ENCODE measurements at places on chromosomes 1 and 21.

- no peak for DNase-seq
Measured at GRCh38 chr1:236880209-236880608, 85.1 kb downstream of the MTR start.

DNA sequence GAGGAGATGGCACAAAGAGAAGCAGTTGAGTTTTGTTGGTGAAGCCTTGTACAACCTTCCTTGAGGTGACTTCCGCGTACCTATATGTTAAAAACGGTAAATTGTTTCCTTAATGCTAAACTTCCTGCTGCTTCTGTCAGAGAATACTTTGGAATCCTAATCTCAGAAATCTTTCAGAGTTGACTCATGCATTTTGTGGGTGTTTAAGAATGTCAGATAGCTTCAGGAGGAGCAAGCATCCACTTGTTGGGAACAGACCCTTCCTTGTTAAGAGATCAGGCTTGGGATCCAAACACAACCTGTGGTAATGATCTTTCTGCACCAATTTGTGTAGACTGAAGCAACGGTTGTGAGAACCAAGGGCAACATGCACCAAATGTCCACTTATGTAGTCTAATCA lies 29.5 kb downstream of the AK4 start:
- peak; percentile 60 for DNase-seq

- no peak for DNase-seq
Measured at GRCh38 chr21:45001134-45002095, 61.6 kb downstream of the SLX9 start.

- no peak for DNase-seq
Measured at GRCh38 chr1:65279070-65279779, 30.1 kb upstream of the DNAJC6 start.

DNA sequence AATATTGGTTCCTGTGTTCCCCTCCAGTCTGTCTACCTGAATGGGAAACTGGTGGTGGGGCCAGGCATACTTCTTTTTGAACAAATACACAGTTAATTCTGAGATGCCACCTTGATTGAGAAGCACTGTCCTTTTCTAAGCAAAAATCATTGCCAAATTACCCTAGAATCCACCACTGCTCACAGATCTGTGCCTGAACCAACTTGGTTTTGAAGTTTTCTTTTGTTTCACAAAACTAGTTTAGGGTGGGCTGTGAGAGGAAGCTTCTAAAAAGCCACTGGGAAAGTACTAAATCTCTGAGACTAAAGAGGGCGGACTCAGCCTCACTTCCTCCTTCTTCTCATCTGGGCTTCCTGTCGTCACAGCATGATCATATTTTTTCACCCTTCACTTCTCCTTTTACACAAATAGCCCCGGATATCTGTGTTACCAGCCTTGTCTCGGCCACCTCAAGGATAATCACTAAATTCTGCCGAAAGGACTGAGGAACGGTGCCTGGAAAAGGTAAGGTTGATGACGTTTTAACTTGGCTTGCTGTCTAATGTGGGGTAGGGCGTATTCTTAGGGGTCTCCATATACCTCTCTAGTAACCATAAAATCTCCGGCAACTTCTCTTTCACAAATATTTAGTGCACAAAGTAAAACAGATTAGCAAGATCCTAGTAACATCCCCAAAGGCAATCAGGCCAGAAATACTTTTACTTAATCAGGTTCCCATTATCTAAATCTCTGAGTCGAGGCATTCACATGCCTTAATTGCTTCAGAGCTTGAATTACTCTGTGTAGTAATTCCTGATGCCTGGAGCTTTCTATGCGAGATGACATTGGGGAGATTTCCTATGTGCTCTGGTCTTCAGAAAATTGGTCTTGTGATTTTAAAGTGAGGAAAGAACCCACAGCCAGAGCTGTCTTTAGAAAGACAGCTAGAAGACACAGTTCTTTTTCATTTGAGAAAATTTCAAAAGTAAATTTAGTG lies at the start of gene CD53:
Gene CD53 (plus strand): TSS at position 404 of the 976 bp plus-strand sequence. CDS start 18,261 bp downstream, outside the sequence.
- no peak for DNase-seq

DNA sequence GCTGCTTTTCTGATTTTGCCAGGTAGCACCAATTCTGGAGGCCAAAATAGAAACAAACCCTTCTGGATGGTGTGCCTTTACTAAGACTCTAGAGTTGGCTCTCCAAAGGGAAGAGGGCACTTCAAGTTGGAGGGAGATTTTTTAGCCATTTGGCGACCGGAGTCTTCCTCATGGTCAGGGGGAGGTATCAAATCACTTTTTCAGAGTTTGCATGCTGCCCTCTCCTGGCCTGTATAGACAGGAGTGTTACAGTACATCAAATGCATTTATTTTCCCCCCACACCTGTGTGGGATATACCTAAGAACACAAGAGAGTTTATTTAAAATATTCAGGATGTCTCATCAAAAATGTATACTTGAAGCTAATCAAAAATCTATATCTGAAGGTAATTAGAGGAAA lies 3.2 kb downstream of the GREM2 start:
- no peak for DNase-seq

DNA sequence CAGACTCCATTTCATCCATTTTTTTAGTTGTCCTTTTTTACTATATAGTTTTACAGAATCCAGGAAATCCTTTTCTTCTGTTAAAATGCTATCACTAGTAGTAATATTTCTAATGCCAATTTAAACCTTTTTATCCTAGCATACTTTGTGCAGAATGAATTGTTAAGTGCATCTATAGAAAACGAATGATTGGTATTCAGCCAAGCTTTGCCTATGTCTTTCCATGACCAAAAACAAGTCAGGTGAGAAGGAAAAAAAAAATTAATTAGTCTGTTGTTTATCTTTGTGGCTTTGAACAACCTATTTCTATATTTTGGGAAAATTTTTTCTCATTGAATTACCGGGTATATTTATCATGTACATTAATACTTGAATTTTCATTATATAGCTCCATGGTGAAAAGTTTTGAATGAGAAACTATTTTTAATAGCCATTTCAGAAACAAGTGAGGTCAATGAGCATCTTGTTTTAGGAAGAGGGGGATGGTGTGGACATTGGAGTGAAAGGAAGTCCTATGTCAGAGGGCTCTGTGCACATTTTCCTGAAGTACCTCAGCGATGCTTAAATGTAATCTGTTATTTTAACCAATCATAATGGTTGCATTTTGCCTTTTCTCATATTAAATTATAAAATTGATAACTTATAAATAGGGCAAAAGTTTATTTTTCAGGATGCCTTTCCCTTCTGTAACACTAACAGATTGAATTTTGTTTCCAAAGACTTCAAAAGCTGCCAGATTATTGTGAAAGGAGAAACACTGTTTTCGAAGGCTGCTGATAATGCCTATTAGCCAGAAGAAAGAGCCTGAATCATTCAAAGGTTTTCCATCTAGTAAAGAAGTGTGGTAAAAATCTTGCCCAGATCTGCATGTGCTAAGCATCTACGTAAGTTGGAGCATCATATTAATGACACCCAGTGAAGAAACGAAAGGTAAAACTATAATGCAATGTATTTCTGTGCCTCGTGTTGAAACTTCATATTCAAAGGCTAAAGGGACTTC lies 73.8 kb upstream of the S1PR1 start:
- DNase-seq = no peak

DNA sequence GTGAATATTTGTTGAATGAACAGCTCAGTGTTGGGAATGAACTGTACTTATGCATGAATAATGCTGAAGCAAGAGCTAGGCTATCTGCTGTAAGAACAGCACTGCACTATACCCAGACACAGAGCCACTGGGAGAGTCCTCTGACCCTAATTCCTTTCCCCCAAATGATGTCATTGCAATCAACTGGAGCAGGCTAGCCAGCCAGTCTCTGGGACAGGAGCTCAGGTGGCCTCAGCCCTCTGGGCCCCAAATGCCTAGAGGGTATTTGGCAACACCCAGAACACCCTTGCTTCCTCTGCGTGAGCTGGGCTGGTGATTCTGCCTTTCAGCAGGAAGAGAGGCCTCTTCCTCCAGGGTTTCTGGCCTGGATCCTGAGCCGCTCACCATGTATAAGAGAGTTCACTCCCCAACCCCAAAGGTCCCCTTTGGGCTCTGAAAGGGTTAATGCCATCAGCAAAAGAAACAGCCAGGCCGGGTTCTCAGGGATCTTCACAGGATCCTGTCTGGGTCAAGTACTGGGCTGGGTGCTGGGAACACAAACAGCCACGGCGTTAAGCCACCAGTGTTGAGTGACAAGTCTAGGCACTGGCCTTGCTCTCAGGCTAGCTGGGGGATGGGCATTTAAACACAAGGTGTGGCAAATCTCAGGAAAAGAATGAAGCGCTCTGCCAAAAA lies 3.7 kb upstream of the PADI4 start:
- DNase-seq = no peak

DNA sequence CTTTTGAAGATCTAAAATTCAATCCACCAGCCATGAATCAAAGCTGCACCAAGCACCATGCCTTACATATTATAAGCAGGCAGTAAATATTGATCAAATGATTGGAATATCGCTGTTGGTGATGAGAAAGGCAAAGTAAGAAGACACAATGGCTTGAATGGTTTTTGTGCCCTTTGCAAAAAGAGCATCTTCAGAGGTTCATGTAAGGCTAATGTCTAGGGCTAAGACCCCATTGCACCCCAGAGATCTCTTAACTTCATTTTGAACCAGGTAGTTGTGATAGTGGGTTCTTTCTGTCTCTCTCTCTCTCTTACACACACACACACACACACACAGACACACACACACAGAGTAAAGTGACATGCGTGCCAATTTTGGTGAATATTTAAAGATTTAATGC lies 12.0 kb downstream of the PROX1 start:
- DNase-seq = no peak

DNA sequence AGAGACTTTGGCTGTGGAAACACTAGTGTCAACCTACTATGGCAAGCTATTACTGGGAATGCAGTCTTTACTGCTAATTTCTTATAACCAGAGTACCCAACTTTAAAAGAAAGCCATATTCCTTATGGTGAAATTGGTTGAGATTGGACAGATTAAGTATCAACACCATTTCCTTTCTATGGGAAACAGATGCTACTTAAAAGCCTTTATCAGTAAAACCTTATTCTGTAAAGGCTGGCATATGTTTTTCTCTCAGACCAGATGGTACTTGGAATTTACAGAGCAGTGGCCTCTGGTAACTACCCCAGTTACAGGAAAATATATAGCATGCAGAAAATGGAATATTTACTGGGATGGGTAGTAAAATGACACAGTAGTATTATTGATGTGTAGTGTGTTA lies 18.8 kb downstream of the IFI44 start:
- no peak for DNase-seq

GRCh38 chr1:21067551-21068227 lies 109.0 kb downstream of the EIF4G3 start:
- DNase-seq = no peak

GRCh38 chr21:26977746-26978145 lies 10.9 kb upstream of the ADAMTS5 start:
- no peak for DNase-seq

- no peak for DNase-seq
Measured at GRCh38 chr1:234956821-234957329, 171.8 kb downstream of the TOMM20 start.

DNA sequence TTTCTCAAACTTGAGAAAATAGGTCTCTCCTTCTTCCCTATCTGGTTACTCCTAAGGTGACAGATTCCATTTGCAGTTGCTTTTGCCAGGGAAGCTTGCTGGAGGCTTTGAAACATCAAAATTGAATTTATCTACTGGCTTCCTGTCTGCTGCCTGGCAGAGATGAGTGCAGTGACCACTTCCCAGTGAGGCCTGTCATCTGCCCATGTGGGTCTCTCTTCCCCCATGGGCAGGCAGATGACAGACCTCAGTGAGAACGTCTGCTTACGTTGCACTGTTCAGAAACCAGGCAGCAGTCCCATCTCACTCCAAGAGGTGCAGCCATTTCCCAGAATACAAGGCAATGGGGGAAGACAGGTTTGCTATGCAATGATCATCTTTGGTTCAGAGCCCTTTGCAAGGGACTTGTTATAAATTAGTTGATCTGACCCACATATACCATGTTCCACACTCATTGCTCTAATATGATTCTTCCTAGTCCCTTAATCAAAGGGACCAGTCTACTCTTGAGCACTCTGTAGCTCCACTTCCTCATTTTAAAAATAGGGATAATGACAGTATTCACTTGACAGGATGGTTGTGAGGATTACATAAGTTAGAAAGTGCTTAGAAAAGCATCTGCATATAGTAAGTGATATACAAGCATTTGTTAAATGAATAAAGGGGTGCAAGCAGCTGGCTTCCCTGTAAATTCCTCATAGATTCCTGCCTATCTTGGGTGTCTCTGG lies 10.6 kb downstream of the PGBD5 start:
- no peak for DNase-seq

- peak; percentile 88 for DNase-seq
Measured at GRCh38 chr1:209389258-209389657, 194.3 kb upstream of the CAMK1G start.

- no peak for DNase-seq
Measured at GRCh38 chr1:54604572-54605370, 18.6 kb downstream of the FAM151A start.

DNA sequence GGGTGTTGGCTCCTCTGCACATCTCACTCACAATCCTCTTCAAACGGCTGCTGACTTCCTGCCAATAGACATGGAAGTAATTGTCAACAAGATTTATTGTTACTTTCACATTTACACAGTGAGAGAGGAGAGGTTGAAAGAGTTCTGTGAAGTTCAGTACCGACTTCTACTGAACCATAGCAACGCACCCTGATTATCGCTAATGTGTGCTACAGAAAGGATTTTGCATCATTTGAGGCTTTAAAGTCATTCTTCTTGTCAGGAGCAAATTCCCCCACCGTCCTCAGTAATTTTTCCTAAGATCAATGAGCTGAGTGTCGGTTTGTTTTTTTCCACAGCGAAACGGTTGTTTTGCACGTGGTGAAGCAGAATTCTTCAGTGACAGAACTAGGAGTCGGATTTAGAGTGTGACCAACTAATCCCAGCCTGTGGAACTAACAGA lies 361.0 kb downstream of the ADGRL2 start:
- no peak for DNase-seq

DNA sequence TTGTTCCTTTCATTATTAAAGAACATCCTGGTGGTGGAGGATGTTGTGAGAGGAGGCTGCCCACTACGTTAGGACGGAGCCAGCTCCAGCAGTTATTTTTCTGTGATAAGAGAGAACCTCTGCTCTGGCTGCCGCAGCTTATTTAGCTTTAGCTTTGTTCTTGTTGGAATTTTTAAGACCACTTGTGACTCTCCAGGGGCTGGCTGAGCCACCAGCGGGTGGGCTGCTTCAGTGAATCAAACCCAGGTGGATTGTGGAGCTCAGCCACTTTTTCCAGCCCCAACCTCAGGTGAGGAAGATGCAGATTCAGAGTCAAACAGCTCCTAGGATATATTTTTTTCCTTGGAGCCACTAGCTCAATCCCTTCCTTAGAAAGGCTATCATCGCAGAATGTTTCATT lies 83.1 kb upstream of the CTTNBP2NL start:
- no peak for DNase-seq

DNA sequence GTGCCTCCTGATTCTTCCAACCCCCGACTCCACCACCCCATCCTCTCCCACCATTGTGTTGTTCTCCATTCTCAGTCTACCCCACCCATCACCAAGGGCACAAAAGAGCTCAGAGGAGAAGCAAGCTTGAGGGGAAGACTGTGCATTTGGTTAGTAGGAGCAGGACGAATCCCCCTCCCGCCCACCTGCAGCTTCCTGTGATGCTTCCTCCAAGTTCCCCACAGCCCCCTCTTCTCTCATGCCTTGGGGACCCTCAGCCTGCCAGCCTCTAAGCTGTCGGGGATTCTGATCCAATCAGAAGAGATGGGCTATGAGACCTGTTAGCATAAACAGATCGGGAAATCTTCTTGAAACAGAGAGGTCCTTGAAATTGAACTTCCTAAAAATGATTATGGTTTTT lies 22.2 kb upstream of the CAPZB start:
- DNase-seq = no peak

Data from non-pigmented ciliary epithelial cell (primary cell).